CD4-positive, alpha-beta T cell treated with Interleukin-6 for 4 hours (primary cell): ENCODE measurements at places on chromosomes 13 and 19.

DNA sequence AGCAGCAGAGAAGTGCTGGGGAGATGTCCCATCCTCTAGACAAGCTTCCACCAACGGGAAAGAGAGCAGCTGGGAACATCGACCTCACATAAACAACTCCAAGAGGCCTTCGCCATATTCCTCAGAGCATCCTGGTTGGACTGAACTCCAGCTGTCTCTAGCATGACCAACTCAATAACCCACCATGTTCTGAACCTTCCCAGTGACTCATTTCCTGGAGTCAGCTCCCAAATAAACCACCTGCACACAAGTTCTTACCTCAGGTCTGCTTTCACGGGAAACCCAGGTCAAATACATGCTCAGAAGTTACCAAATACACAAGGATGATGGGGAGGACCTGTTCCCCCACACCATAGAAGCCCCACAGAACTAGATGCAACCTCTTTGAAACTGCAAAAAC is 878.5 kb downstream of the UQCRFS1 start:
- no peak for DNase-seq

GRCh38 chr19:1980809-1981181 is 34.7 kb downstream of the BTBD2 start:
- no peak for DNase-seq

GRCh38 chr13:109718726-109719125 is 67.7 kb downstream of the IRS2 start:
- no peak for DNase-seq

GRCh38 chr19:52138983-52139251 is 821 bp downstream of the ZNF616 start:
- DNase-seq, result no peak

DNA sequence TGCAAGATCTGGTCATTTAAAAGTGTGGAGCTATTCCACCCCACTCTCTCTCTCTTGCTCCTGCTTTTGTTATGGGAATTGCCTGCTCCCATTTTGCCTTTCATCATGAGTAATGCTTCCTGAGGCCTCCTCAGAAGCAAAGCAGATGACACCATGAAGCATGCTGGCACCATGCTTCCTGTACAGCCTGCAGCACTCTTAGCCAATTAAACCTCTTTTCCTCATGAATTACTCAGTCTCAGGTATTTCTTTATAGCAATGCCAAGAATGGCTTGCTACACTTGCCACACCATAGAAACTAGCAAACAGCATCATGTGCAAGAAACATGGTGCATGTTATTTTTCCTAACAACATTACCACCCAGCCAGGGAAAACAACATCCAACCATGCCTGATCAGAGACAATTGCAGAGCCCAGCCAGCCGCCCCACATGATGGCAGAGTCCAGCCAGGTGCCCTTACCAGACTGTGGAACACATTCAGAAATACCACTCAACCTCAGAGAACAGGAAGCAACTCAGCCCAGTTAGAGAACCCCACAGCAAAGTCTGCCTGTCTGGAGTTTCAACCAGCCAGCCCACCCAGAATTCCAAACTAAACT is 36.9 kb downstream of the SYDE1 start:
- DNase-seq, result no peak

GRCh38 chr13:96822895-96823294 is 171.4 kb downstream of the OXGR1 start:
- no peak for DNase-seq

DNA sequence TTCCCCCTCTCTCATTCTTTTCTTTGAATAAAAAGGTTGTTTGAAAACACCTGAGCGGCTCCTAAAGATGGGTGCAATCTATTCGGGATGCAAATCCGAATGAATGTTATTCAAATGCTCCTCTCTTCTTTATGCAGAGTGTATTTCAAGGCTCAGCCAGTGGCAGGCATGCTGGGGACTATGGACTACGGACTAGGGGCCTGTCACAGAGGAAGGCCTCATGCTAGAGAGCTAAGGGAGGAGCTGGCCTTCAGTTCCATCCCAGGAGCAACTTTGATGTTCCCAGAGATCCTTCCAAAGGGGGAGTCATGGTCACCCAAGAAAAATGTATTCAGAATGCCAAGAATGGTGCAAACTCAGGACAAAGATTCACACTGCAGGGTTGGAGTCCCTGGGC is 9.3 kb downstream of the ALOX5AP start:
- DNase-seq, result no peak

DNA sequence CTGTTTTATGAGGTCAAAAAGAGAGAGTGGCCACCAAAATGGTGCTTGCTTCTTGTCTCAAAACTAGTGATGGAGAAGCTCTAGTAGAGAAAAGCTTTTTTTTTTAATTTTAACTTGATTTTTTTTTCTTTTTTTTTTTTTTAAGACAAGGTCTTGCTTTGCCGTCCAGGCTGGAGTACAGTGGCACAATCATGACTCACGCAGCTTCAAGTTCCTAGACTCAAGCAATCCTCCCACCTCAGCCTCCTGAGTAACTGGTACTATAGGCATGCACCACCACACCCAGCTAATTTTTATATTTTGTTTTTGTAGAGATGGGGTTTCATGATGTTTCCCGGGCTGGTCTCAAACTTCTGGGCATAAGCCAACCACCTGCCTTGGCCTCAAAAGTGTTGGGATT is 279.0 kb downstream of the TBC1D4 start:
- DNase-seq, result no peak

- no peak for DNase-seq
Measured at GRCh38 chr19:35559281-35559659, 4.2 kb downstream of the ATP4A start.

- DNase-seq, result peak; percentile 56
Measured at GRCh38 chr19:17775245-17775927, 19.6 kb upstream of the B3GNT3 start.

GRCh38 chr19:35869327-35870123 is 1.2 kb downstream of the APLP1 start:
- DNase-seq, result peak; percentile 82

GRCh38 chr13:92460479-92460878 is 766.1 kb upstream of the GPC6 start:
- no peak for DNase-seq

- DNase-seq, result no peak
Measured at GRCh38 chr13:82206241-82206640, 1676.0 kb downstream of the SLITRK1 start.

DNA sequence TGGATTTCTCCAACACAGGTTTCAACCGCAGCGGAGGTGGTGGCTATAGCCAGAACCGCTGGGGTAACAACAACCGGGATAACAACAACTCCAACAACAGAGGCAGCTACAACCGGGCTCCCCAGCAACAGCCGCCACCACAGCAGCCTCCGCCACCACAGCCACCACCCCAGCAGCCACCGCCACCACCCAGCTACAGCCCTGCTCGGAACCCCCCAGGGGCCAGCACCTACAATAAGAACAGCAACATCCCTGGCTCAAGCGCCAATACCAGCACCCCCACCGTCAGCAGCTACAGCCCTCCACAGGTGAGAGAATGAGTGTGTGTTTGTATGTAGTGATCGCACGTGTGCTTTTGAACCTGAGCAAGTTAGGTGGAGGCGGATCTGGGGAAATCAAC is 6.0 kb upstream of the CCDC97 start:
- DNase-seq, result peak; percentile 31

GRCh38 chr13:44237881-44238421 is 135.7 kb upstream of the SERP2 start:
- DNase-seq, result no peak

DNA sequence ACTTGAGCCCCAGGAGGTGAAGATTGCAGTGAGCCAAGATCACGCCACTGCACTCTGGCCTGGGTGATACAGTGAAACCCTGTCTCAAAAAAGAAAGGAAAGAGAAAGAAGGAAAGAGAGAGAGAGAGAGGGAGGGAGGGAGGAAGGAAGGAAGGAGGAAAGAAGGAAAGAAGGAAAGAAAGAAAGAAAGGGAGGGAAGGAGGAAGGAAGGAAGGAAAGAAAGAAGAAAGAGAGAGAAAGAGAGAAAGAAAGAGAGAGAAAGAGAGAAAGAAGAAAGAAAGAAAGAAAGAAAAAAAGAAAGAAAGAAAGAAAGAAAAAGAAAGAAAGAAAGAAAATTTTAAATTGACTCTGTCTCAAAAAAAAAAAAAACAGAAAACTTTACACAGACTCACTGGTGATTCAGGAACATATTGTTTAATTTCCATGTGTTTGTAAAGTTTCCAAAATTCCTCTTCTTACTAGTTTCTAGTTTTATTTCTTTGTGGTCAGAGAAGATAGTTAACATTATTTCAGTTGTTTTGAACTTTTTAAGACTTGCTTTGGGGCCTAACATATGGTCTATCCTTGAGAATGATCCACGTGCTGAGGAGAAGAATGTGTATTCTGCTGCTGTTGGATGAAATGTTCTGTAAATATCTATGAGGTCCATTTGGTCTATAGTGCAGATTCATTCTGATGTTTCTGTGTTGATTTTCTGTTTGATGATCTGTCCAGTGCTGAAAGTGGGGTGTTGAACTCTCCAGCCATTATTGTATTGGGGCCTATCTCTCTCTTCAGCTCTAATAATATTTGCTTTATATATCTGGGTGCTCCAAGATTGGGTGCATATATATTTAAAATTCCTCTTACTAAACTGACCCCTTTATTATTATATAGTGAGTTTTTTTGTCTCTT is 204.4 kb upstream of the SERP2 start:
- no peak for DNase-seq
